ENCODE measurements at places on chromosomes 5 and 9. TPM values are rescaled to one million over a fixed set of nuclear protein-coding genes. Genes with fewer than 3 reads are reported as not detected.

DNA sequence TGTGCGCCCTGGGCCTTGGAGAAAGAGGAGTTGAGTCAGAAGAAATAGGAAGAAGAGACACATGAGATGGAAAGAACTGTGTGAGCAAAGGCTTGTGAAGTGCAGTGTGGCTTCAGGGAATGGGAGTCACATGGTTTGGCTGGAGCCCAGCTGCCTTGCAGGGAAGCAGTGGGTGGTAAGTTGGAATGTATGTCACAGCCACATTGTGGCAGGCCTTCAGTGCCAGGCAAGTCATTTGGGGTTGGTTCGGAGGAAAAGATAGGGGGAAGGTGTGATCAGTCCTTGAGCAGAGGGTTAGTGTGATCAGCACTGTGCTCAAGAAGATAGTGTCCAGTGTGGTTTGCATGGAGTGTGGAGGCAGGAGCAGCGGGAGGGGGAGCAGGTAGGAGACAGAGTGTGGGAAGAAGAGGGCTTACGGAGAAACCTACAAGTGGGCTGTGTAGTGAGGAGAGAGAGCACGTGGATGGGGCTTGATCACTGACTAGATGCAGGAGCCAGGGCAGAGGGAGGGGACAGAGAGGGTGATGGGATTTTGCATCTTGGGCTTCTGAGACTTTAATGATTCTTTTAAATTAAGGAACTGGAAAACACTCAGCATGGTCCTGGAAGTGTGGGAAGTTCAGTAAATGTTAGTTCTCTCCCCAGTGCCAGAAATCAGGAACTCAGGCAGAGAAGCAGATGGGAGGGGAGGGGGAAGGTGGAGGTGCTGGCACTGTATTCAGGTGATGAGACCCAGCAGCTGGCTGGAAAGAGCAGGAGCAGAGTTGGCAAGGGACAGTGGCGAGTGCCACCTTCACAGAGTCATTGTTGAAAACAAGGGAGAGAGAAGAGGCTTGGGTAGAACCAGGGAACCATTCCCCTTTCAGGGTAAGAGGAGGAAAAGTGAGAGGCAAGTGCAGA lies 46.6 kb downstream of the ARHGAP26 start:
- no peak for DNase-seq

GRCh38 chr5:57382655-57383054 lies 100.0 kb downstream of the ACTBL2 start:
- DNase-seq, result no peak

- DNase-seq, result no peak
Measured at GRCh38 chr5:116446356-116447005, 128.1 kb downstream of the SEMA6A start.

DNA sequence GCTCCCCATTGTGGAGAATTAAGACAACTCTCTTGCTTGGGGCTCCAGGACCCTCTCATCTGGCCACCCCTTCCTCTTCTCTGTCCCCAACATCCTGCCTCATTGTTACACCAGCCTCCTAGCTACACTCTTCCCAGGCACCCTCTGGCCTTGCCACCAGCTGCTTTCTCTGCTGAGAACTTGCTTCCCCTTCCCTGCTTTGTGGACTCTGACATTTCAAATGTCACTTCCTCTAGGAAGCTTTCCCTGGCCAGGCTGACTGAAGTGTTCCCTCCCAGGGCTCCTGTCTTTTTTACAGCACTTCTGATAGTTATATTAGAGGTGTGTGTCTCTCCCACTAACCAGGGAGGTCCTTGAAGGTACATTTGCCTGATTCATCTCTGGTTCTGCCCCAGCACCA lies 194.0 kb upstream of the KLF4 start:
- DNase-seq, result no peak

DNA sequence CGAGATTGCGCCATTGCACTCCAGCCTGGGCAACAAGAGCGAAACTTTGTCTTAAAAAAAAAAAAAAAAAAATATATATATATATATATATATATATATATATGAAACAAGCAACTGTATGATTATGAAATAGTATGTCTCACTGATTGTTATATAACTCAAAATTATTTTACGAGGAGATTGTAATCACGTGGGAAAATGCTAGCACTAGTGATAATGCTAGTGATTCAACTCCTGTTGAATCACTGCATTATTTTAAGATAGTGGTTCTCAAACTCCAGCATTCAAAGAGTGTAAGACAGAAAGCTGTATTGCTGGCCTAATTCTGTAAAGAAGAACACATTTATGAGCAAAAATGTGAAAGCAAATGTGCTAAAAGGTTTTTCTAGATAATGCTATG lies 12.4 kb upstream of the PTPN3 start:
- DNase-seq, result no peak

DNA sequence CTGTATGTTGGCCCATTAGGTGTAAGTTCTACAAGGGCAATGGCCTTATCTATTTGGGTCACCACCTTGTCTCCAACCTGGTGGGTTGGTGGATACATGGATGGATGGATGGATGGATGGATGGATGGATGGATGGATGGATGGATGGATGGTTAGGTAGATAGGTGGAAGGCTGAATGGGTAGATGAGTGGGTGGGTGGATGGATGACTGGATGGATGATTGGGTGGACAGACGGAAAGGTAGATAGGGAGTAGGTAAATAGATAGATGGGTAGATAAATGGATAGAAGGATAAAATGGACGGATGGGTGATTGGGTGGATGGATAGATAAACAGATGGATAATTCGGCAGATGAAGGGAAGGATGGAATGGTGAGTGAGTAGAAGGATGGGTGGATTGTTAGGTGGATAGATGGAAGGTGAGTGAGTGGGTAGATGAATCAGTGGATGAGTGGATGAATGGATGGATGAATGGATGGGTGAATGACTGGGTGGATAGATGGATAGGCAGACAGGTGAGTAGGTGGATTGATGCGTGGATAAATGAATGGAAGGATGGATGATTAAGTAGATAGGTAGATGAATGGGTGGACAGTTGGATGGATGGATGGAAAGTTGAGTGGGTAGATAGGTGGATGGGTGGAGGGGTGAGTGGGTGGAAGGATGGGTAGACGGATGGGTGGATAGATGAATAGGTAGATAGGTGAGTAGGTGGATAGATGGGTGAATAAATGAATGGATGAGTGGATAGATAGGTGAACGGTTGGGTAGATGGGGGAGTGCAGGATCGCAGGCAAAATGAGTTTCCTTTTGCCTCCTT lies 83.1 kb upstream of the FBXW11 start:
- no peak for DNase-seq

GRK6 gene
- total RNA-seq, result 30.1 TPM

NR6A1 gene
- 0.64 TPM for total RNA-seq

DNA sequence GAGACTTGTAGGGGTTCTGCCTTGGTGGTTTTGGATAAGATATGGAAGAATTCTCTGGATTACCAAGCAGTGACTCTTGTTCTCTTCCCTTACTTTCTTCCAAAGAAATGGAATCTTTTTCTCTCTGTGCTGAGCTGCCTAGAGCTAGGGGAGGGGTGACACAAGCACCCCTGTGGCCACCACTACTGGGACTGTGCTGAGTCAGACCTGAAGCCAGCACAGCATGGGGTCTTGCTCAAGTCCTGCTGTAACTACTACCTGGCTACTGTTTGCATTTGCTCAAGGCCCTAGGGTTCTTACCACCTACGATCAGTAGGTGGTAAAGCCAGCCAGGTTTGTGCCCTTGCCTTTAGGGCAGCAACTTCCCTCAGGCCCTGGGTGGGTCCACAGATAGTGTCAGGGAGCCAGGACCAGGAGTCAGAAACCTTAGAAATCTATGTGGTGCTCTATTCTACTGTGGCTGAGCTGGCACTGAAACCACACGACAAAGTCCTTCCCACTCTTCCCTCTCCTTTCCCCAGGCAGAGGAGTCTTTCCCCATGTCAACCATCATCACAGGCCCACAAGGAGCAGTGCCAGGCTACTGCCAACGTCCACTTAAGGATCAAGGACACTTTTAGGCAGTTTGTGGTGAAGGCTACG lies 53.8 kb downstream of the SREK1 start:
- no peak for DNase-seq

SOX30 gene
- not detected for total RNA-seq

- no peak for DNase-seq
Measured at GRCh38 chr5:138022912-138023311, 10.0 kb downstream of the FAM13B start.

- no peak for DNase-seq
Measured at GRCh38 chr5:169762338-169763095, 125.4 kb downstream of the DOCK2 start.

SKIC3 gene
- total RNA-seq, result 79.3 TPM
